ENCODE measurements at places on chromosomes 3 and 15.
A peak's percentile ranks its signal among the peaks of the same experiment; 100 is the strongest.

DNA sequence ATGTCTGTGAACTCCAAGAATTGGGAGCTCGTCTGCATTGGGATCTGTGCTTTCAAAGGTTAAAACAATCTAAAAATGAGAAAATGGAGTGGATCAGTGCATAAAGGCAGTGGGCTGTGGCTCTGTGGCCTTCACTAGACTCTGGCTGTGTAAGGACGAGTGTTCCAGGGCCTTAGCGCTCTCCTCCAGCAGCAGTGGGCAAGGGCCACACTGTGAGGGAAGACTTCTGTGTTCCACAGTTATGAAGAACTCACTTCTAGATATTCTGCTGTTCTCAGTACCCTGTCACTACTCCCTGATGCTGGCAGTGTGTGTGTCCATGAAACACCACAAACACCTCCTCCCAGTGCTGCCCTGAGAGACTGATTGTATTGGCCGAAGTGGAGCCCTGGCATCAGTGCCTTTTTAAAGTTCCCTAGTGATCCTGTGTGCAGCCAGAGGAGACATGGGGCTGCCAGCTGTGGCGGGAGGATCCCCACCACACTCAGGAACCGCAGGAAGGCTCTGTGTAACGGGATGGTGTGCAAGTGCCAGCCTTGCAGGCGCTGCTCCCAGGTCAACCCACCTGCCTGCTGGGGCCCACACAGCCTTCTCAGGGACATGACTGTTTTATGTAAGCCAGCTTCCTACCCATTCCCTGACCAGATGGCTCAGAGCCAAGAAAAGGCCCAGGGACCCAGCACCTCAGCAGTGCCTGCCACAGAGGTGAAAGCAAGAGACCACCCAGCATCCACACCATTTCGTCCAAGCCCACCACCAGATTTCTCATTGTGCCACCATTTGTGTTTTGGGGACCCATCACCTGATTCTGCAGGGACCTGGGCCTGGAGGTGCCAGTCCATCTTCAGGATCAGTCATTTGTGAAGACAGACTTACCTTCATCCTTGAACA, 40.4 kb downstream of the ABTB1 start:
- DNase-seq: no peak

DNA sequence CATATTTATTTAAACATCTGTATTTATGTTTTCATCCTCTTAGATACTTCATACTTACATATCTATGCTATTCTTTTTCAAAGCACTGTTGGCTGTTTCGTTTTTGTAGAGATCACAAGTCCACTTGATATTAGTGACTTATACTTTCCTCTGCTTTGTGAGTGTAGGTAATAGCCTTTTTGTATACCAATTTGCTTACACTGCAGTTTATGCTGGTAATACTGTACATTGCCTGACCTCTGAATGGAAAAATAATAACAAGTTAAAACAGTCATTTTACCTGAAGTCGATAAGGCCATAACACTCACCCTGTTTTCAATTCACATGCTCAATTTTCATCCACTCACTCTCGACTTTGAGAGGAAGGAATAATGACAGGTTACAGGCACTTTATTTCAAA, 89.9 kb upstream of the NANOGP8 start:
- no peak for DNase-seq

GRCh38 chr3:117144853-117145252, 435.3 kb downstream of the TUSC7 start:
- no peak for DNase-seq

- DNase-seq: no peak
Measured at GRCh38 chr3:120428924-120429323, 21.9 kb downstream of the FSTL1 start.

GRCh38 chr15:33737687-33738601, 230.4 kb upstream of the CHRM5 start:
- DNase-seq: peak; percentile 59

DNA sequence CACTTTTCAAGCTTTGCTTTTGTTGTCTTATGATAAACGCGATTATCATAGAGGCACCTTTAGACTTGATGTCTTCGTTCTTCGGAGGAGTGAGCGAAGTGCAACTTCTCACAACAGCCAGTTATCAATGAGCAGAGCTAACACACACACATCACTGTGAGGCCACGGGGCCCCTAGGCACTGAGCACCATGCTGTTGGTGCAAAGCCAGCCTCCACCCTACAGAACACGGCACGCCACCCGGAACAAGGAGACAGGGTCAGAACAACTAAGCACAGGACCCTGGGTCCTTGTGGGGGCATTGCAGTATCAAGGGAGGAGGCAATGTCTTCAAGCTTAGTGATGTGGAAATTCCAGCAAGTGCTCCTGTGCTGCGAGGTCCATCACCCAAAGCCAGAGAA, 244.5 kb downstream of the OCA2 start:
- DNase-seq: no peak

DNA sequence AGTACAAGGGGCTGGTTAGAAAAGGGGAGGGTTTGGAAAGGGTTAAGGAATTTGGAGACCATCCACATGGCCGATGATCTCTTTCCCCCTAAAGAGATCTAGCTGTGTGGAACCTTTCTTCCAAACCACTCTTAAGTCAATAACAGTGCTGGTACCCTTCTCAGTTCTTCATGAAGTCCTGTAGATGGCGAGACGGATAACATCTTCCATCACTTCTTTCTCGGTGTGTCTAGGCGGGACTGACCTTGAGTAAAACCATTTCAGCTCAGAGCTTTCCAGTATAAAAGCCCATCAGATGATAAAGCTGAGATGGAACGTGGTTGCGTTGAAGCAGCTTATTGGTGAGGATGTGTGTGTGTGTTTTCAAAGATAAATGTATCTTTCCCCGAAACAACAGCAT, 151.5 kb upstream of the BHLHE40 start:
- no peak for DNase-seq

GRCh38 chr3:178795349-178795748, 259.1 kb downstream of the KCNMB2 start:
- no peak for DNase-seq

GRCh38 chr3:156148946-156149381, 28.6 kb downstream of the KCNAB1 start:
- no peak for DNase-seq

DNA sequence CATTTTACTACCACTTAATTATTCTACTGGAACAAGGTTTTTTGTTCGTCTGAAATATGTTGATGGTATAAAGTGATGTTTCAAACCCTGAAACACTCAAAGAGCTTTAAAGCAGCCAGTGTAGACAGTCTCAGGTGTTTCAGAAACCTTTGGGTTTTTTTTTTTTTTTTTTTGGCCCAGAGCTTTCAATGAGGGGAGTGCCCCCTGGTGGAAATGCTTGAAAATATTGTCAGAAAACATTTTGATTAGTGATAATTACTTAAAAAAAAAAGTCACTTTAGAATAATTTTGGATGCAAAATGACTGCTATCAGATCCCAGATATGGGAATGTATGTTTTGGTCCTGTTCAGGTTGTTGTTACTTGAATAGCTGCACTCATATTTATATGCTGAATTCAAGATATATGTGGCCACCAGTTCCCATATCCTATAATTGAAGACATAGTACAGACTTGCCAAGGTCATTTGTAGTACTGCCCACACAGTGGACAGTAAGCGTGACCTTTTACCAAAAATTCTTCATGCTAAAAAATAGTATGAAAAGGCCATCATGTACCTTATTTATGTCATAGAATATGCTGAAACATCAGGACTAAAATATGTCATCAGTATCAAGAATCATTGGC, 35.9 kb downstream of the SATB1 start:
- no peak for DNase-seq

DNA sequence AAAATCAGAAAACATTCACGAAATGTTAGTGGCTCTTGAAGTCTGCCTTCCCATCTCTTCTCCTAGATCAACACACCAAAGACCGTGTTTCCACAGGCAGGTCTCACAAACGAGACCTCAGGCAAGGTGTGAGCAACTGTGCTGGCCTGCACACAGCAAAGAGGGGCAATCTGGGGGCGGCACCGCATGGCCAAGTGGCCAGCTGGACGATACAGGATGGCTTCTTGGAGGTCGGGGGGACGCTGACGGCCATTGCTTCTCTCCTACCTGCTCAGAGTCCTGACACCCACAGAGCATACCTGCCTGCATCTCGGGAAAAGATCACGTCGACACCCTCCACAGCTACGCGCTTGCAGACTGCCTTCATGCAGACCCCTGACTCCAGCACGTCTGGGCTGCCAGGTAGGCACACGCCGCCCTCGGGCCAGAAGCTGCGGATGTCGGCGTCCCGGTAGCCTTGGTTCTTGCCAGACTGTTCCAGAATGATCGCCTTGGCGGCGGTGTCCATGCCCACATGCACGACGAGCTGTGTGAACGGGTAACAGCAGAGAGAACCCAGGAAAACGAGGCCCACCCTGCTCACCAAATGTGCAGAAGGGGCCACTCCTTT, 38.4 kb downstream of the PGPEP1L start:
- no peak for DNase-seq

DNA sequence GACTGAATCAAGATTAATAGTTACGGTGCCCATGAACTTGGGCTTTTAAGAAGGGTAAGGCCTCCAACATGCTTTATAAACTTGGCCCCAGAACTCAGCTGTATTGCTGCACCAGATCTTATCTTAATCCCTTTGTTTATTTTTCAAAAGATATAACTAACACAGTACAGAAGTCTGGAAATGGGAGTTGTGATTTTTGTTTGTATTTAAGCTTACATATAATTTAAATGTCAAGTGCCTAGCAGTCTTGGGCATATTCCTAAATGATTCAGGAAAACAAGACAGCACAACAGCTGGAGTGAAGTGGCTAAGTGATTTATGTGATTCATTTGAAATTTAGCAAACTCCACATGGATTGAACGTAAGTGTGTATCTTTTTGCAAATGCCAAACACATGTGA, 56.2 kb downstream of the NBEAL2 start:
- DNase-seq: no peak

DNA sequence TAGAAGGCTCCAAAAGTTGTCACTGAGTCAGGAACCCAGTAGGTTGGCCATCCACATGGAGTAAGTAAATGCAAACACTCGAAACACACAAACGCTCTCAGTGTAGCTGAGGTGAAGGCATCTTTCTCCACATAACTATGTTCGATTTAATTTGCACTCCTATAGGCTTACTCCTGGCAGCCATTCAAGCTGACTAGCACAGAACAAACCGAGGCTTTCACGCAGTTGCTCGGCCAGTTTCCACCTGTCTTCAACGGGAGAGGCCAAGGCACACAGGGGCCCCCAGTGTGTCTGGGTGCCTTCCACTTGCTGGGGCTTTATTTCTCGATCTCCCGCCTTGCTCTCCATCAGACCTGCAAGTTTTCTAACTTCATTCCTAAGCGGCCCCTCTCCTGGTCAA, 18.9 kb downstream of the RGMA start:
- no peak for DNase-seq

GRCh38 chr15:74540161-74540760, 759 bp upstream of the ARID3B start:
- DNase-seq: no peak

- no peak for DNase-seq
Measured at GRCh38 chr15:101354891-101355623, 60.0 kb upstream of the SNRPA1 start.

DNA sequence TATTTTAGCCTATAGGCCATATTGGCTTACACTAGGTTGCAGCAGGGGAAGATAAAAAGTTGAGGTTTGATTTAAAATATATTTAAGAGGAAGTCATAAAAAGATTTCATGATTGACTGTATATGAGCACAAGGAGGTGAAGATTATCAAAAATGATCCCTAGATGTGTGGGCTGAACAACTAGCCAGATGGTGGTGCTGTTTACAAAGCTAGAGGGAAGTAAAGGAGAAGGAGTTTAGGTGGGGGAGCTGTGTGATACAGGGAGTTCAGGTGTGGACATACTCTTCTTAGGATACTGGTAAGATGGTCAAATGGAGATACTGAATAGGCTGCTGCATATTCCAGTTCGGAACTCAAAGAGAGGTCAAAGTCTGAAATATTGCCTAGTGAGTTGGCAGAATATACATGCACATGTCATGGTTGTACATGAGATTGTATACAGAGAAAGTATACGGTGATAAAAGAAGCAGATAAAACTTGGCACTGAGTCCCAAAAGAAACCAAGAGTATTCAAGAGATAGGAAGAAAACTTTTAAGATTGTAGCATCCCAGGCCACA, 727.8 kb downstream of the NLGN1 start:
- no peak for DNase-seq

DNA sequence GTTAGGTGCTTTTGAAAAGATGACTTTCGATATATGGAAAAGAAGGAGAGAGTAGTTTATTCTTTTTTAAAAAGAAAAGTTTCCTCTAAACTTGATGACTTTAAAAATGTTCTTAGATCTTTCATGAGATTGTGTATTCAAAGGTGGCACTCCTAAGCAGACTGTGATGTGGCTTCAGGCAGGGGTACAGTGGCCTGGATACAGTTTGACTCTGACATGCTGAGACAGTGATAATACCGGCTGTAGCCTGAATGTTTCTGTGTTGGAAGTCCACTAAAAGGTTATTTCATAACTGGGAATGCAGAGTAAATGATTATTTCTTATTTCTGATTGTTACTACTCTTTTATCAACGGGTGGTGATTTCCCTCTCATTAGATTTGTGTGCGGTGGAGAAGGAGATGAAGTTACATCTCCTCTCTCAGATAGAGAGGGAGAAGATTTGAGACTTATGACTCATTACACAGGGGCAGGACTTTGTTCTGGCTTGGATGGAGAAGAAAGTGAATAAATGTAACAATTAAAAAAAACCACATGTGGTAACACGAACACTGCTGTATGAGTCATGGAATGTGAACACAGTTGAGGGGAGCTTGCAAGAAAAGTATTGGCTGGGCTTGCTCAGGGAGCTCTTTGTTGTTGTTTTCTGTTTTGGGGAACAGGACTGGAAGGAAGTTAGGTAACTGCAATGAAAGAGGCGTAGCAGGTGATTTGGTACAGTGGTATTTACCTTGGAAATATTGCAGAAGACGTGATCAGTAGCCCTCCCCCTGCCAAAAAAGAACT, 21.6 kb downstream of the SPTSSB start:
- no peak for DNase-seq

- no peak for DNase-seq
Measured at GRCh38 chr3:193827040-193827669, 234.1 kb downstream of the OPA1 start.

DNA sequence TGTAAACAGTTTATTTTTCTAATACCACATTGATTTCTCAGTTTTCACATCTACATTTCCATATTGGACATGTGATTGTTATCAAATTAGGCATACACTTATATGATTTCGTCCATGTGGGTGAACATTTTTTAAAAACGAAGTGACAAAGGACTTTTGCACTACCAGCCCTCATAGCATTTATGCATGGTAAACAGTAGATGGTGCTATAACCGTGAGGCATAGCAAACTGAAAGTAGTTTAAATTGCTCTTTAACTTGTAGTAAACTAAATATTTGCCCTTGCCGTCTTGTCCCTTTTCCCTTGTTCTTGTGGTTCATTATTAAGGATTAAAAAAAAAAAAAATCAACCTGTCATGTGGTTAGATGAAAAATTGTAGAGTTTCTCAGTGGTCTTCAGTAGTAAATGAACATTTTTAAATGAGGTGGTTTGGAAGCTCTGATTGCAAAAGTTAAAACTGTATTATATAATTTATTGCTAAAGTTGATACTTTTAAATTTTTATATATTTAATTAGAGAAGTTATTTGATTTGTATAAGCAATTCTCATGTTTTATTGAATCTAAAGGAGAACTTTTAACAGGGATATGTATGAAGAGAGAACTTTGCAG, 24.0 kb downstream of the STX19 start:
- DNase-seq: no peak

- no peak for DNase-seq
Measured at GRCh38 chr3:188929137-188929536, 242.6 kb upstream of the TPRG1 start.

GRCh38 chr15:77066971-77067690, 3.8 kb downstream of the TSPAN3 start:
- DNase-seq: no peak

- no peak for DNase-seq
Measured at GRCh38 chr3:195709676-195710085, 11.1 kb upstream of the MUC20 start.
